ENCODE measurements at places on chromosomes 2 and 18.

DNA sequence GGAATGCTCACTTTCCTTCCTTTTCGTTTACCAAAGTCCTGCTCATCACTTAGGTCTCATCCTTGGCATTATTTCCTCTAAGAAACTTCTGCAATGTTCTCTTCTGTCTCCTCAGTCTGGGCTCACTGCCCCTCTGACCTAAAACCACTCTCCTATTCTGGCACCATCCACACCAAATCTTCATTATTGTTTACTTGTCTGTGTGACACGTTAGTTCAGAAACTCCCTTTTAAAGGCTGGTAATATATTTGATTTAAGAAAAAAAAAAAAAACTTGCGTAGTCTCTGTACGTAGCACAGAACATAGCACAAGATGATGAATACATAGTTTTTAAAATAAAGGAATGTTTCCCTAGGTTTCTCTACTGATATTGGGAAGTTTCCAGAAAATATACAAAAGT, 118.8 kb upstream of the CAVIN2 start:
- DNase-seq, result no peak

GRCh38 chr2:114534116-114535084, 92.0 kb downstream of the DPP10 start:
- DNase-seq, result no peak

- DNase-seq, result no peak
Measured at GRCh38 chr2:121798617-121799016, 43.2 kb downstream of the TSN start.

DNA sequence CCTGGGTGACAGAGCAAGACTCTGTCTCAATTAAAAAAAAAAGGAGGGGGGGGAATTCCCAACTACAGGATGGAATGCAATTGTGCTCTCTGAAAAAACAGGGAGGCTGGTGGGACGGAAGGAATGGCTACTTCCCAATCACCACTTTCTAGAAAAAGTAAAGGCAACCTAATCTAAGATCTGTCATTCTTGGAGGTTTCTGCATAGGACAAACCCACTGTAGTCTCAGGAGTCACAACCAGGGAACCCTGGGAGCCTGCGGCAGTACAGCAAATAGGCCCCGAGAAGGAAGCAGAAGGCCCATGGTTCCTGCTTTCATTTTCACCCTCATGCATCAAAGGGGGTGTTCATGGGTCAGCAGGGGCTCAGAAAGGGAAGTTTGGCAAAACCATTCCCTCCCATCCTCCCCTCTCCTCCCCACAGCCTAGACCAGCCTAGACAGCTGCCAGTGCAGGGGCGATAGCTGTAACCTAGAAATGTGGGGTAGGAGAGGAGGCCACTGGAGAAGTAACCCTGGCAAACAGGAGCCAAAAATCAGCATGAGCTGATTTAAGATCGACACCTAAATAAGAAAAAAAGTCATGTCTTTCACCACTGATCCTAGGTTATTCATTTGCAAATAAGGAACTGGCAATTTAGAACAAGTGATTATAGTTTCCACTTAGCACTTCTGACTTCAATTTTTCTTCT, 48.0 kb downstream of the TRABD2A start:
- DNase-seq, result no peak

- no peak for DNase-seq
Measured at GRCh38 chr18:57901825-57902589, 98.9 kb upstream of the ATP8B1 start.

DNA sequence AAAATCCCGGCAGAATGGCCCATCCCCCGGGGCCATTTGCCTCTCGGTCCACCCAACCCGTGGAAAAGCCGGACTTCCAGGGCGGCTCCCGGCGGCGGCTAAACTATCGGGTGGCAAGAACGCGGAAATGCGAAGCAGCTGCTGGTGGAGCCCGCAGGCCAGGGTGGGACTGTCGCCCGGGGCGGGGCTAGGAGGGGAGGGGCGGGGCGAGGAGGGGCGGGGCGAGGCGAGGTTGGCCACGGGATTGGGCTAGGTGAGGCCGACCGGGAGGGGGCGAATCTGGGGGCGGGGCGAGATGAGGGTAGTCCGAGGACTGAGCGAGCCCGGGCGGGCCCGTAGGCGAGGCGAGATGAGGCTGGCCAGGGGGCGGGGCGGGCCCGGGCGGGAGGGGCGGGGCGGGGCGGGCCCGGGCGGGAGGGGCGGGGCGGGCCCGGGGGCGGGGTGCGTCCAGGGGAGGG, 315 bp upstream of the SLC66A3 start:
- peak; percentile 96 for DNase-seq

- no peak for DNase-seq
Measured at GRCh38 chr2:176392249-176392648, 123.0 kb downstream of the MTX2 start.

DNA sequence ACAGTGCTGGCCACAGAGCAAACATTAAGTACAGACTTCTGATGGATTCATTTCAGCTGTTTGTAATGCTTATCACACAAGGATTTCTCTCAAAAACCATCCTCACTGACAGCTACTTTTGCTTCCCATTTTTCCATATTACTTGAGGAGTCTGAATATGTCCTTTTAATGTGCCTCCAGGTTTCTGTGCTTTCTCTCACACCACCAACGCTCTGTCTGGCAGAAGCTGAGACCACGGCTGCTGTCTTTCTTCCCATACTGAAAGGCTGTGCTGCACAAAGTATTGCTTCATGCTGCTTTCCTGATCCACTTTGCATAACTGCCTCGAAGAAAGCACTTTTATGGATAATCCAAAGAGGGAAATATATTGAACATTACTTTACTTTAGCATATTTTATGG, 312.1 kb upstream of the ZEB2 start:
- DNase-seq, result no peak

DNA sequence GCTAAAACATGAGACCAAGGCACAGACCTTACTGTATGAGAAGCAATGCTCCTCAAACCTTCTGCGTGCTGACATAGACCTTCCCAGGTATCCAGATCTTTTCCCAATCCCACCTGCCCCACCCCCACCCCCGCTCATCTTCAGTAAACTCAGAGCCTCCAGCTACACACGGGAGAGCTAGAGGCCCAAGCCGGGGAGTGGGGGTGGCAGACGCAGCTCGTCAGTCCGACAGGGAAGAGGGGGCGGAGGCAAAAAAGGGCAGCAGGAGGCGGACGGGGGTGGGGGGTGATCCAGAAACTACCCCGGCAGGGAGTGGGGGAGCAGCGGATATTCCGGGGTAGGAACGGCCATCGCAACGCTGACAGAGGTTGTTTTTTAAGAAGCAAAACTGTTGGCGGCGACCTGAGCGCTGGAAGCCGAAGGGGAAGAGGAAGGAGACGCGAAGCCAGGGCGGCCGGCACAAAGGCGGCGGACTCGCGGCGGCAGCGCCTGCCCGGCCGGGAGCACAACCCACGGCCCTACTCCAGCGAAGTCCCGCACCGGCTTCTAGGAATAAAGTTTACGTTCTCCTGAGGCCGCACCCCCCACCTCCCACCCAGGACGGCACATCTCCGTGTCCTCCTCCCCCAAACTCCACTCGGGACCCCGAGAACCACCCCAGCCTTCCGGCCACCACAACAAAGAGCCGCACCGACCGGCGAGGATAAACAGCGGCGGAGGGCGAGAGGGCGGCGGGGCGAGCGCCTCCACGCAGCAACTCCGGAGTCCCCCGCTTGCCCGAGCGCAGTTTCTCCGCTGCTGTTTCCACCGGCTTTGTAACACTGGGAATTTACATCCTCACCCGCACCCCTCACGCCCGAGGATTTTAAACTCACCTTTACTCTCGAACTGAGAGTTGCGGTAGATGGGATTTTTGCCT, 722 bp downstream of the BAZ2B start:
- no peak for DNase-seq

DNA sequence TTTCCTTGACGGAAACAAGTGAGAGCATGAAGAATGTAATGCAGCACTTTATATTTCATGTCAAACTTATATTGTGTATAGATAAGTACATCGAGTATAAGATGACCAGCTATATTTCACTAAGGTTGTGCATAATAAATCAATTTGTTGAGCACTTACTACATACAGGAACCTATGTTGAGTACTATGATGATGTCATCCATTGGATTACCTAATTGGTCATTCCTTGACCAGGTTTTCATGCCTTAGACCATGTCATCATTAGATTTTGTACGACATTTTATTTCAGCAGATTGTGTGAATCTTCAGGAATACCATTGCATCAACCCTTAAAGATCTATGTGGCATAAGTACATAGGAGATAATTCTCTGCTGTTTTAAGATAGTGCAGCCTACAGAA, 119.7 kb downstream of the CPS1 start:
- no peak for DNase-seq

GRCh38 chr2:108611021-108611420, 76.8 kb downstream of the LIMS1 start:
- DNase-seq, result no peak

DNA sequence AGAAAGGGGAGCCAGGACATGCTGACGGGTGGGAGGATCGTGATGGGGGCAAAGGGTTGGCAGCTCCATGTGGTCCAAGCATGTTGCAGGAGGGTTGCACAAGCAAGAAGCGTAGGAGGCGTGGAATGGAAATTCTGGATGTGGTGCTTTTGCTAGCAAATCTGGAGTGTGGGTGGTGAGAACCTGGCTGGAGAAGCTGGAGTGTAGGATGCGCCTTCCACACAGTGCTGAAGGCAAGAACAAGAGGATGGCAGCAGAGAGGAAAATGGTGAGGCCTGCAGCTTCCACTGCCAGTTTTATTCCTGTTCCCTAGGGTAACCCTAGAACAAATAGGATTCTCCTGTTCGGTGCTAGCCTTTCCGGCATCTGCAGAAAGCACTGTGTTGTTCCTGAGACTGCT, 22.4 kb downstream of the CREG2 start:
- DNase-seq, result no peak

- no peak for DNase-seq
Measured at GRCh38 chr2:17713291-17713690, 40.3 kb downstream of the SMC6 start.

- no peak for DNase-seq
Measured at GRCh38 chr18:34084635-34085034, 140.1 kb downstream of the NOL4 start.

- DNase-seq, result no peak
Measured at GRCh38 chr2:45303417-45304202, 294.4 kb upstream of the SIX2 start.

- no peak for DNase-seq
Measured at GRCh38 chr2:154849482-154849881, 151.0 kb downstream of the KCNJ3 start.

DNA sequence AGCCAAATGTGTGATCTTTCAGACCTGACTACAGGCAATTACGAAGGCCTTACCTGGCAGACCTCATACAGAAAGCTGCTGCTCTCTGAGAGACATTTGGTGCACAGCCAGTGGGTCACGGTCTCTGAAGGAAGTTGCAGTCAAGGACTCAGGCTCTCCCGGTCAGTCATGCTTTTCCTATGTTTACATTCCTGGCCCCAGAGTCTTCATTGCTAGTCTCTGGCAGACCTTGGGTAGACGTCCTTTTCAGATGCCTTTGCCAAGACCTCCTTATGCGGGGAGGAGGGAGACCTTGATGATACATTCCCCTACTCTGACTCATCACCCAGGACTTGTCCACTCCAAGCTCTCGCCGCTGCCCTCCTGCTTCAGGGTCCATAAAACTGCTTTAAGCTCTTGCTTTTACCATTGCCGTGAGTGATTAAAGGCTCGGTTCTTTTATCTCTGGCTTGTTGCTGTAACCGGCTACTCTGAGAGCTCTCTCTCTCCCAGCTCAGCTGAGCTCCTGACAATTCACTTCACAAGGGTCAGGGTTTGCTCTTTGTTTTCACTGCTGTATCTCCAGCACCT, 62.0 kb upstream of the SLC35F5 start:
- DNase-seq, result no peak

GRCh38 chr18:5568416-5568815, 24.6 kb upstream of the EPB41L3 start:
- DNase-seq, result no peak

DNA sequence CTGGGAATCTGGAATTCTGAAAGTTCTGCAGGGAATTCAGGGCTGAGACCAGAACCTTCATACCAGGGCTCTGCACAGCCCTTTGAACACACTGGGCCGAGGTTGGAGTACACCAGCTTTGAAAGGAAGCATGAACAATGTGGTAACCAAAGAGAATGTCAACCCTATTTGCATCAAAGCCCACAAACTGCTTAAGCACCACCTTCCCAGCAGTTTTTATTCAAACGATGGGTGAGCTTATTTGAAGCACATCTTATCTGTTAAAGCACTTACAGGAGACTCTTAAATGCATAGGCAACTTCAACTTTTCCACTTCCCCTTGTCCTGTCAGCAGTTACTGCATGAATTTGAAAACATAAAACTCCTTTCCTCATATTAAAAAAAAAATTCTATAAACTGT, 96.6 kb downstream of the TXNL1 start:
- DNase-seq, result no peak

- no peak for DNase-seq
Measured at GRCh38 chr2:197777823-197778407, 7.2 kb downstream of the BOLL start.

GRCh38 chr2:78757191-78757590, 268.3 kb upstream of the REG3G start:
- no peak for DNase-seq

GRCh38 chr2:96923810-96924774, 54.2 kb upstream of the SEMA4C start:
- DNase-seq, result peak; percentile 19

DNA sequence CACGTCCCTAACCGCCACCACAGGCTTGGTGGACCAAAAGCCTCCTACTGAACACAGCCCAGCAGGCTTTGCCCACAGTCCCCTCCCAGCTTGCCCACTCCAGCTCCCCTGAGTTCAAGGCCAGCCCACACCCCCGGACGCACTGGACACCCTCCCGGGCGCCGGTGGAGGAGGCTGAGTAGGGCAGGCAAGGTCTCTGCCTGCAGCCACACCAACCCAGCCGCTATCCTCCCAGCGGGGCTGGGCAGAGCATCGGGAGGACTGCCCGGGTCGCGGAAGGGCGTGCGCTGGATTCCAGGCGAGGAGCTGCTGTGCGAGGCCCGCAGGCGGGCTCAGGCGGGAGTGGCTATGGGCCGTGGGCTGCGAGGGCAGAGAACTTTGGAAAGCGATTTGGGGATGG, 49.5 kb downstream of the PLEKHB2 start:
- no peak for DNase-seq

DNA sequence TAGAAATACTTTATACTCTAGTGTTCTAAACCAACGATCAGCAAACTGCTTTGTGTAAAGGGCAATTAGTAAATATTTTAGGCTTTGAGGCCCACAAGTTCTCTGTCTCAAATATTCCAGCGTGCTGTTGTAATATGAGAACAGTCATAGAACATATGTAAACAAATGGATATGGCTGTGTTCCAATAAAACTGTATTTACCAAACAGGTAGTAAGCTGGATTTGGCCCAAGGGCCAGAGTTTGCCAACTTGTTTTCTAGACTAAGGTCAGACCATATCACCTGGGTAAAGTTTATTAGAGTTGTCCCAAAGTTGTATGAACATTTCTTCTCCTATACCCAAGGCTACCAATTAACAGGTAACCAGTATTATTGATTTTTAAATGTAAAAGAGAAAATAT, 303.2 kb upstream of the MC4R start:
- DNase-seq, result no peak

DNA sequence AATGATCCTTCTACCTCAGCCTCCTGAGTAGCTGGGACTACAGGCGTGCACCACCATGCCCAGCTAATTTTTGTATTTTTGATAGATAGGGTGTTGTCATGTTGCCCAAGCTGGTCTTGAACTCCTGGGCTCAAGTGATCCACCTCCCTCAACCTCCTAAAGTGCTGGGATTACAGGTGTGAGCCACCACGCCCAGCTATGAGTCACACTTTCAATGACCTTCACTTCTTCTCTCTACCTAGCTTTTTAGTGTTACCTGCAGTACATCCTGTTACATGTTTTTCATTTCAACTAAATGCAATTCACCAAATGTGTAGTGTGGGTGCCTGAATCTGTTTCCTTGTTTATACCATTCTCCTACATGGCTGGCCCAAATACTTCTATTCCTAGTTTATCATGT, 64.0 kb downstream of the SLC39A10 start:
- DNase-seq, result no peak
